Stimulated activated naive CD4-positive, alpha-beta T cell (primary cell): ENCODE measurements at places on chromosomes 3 and 15.

GRCh38 chr15:39213385-39213840 is 367.5 kb upstream of the THBS1 start:
- DNase-seq, result no peak

- no peak for DNase-seq
Observed at GRCh38 chr3:31900583-31900982, 80.5 kb downstream of the OSBPL10 start.

DNA sequence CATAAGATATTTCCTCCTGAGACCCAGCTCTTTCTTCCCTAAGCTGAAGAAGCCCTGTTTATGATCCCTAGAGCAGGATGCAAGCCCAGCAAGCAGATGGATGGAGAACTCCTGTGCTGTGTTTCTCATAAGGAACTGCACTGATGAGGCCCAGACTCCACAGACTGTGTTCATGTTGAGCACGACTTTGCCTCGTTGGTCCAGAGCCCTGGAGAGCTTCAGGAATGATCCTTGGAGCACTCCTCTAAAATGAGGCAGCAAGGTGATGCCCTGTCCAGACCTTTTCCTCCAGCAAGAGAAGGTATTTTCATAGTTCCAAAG is 83.8 kb downstream of the MYLK start:
- no peak for DNase-seq

DNA sequence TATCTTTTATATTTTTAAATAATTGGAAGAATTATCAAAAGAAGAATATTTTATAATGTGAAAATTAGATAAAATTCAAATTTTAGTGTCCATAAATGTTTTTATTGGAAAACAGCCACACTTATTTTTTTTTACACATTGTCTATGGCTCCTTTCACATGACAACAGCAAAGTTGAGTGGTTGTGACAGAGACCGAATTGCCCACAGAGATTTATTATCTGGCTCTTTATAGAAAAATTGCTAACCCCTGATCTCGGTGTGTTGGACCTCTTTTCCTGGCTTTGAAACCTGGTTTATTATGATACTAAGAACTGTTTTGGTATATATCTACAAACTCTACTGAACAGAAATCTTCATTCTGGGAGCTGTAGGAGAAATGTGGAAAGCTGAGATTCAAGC is 269.1 kb upstream of the UMPS start:
- no peak for DNase-seq

- DNase-seq, result no peak
Observed at GRCh38 chr3:31247850-31248562, 284.7 kb upstream of the STT3B start.

DNA sequence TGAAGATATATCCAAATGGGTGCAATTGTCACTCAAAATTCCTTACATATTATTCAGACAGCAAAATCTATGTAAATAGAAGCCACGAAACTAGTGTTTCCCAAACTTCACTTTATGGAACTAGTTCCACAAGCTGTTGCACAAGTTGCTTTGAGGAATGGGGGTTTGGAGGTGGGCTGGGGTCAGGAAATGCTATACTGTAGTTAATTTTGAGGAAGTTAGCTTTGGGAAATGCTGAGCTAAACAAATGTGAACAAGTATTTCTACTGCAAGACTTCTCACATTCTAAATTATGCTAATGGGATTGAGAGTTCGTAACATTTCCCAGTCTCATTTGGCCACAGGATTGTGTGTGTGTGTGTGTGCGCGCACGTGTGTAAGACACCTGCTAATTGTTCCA is 28.7 kb upstream of the SAMMSON start:
- no peak for DNase-seq

DNA sequence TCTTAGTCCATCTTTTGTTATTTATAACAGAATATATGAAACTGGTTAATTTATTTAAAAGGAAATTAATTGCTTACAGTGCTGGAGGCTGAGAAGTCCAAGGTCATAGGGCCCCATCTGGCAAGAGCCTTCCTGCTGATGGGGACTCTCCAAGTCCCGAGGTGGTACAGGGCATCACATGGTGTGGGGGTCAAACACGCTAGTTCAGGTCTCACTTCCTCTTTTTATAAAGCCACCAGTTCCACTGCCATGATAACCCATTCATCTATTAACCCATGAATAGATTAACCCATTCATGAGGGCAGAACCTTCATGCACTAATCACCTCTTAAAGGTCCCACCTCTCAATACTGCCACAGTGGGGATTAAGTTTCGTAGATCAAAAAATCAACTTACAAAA is 659.3 kb downstream of the NAALADL2 start:
- no peak for DNase-seq

DNA sequence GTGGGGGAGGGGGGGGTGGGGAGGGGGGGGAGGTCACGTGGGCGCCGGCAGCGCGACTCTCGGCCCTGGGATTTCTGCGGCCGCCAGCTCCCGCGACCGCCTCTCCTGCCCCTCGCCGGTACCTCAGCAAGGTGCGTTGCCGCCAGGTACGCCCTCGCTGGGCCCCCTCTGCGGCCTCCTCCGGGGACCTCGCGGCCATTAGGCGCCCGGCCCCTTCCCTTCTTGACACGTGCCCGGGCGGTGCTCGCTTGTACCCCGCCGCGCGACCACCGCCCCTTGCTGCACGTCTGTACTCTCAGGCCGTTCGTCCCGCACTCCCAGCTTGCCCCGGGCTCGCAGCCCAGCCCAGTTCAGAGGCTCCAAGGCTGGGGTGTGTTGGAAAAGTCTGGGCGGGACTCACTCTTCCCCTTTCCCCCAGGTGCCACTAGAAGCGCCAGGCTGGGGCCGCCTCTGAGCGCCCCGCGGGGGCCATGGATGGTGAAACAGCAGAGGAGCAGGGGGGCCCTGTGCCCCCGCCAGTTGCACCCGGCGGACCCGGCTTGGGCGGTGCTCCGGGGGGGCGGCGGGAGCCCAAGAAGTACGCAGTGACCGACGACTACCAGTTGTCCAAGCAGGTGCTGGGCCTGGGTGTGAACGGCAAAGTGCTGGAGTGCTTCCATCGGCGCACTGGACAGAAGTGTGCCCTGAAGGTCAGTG is at the start of gene MAPKAPK3:
Gene MAPKAPK3, plus strand, starts transcription at position 56 of the 696 bp plus-strand sequence. Its CDS starts 415 bp downstream, at position 471.
- DNase-seq, result no peak

GRCh38 chr3:28924744-28925360 is 356.0 kb upstream of the RBMS3 start:
- no peak for DNase-seq

DNA sequence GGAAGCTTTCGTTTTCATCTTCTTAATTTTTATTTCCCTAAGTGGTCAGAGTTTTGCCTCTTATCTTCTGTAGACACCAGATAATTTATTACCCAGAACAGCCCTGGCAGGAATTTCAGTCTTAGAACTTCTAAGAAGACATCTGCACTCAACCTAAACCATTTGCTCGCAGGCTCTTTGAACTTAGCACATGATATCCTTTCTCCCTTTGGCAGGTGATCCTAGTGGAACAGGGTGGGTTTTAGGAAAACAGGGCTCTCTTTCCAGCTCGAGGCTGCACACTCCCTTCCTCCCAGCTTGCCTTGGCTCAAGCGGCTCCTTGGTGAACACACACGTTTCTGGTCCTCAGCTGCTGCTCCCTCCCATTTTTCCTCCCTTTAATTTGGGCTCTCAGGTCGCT is 116.5 kb downstream of the THSD4 start:
- DNase-seq, result no peak

DNA sequence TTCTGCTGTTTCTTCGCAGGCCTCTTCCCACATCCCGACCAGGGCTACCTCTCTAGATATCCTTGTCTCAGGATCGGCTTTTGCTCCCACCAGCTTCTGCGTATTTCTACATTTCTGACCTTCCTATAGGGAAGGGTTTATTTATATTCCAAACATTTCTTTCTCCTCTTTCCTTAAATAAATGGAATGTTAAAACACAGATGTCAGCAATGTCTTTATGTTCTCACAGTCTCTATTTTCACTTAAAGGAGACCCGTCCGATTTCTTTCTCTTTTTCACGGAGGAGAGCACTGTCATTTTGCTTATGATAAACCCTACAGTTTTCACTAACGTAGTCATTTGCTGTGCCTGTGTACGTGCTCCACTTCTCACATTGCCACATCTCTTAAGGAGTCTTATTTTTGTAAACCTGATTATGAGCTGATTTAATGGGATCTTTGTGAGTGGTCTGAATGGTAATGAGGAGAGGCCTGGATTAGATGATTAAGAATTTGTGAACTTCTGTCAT is 630 bp downstream of the KIF15 start:
- no peak for DNase-seq

DNA sequence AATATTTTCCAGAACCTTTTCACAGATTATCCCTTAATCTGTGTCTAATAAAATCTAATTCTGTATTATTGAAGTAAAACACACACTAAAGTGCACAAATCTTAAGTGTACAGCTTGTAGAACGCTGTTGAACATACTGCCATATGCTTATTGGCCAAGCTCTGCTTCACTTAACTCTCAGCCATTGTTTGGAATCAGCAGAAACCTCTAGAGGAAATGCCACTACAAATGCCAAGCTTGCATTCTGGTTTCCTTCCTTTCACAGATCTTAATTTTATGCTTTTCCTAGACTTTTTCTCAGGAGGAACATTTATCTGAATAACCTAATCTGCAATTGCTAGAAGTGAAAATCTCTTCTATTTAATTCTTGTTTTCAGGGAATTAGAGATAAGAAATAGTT is 10.1 kb downstream of the MNS1 start:
- DNase-seq, result no peak

DNA sequence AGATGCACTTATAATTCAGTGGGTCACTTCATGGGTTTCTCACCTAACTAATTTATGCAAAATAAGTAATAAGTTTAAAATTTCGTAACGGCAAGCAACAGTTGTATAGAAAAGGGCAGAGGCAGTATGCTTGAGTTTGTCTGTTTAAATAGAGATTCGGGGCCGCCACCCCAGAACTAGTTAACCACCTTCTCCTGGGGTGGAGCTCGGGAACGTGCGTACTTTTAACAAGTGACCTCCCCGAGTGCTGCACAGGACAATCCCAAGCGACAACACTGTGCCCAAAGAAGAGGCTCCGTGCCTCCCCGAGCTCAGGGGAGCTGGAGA is 439 bp downstream of the SSR3 start:
- no peak for DNase-seq

DNA sequence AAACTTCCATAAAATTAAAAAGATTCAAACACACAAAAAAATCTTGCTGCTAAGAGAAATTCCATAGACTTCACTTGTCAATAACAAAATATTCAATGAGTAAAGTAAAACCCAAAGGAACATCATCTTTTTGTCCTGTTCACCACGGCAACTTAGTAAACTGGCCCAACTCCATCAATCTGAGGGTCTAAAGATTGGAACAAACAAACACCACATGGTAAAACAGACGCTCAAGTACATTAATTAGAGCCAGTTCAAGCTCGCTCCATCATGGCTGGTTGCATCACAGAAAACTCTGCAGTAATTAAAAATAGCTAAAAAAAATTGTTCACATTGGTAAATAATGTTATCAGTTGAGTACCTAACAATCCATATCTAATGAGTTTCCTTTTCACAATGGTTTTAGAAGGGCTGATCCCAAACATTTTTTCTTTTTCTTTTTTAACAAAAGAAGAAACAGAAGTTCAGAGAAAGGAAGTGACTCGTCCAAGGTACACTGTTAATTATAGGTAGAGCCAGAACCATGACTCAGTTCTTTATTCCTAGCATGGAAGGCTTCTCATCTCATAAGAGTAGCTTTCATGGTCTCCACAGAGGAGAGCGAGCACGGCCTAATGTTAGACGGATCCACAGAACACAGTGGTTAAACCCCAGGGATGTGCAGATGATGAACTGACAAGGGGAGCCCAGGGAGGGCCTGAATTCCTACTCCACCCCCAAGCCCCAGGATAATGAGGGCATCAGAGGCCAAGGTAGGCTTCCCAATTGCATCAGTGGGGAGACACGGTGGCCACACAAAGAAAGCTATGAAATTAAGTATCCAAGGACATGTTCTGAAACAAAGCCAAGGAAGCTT is 79.2 kb upstream of the ARHGEF3 start:
- no peak for DNase-seq

GRCh38 chr15:23467110-23467600 is 20.1 kb upstream of the GOLGA6L2 start:
- DNase-seq, result no peak

GRCh38 chr3:27141668-27142067 is 227.5 kb downstream of the NEK10 start:
- no peak for DNase-seq

- DNase-seq, result no peak
Observed at GRCh38 chr3:72580900-72581299, 267.3 kb downstream of the SHQ1 start.

GRCh38 chr3:145639003-145639606 is 521.9 kb downstream of the PLOD2 start:
- no peak for DNase-seq
